ENCODE measurements at places on chromosomes 2 and 18.

- peak within 1 kb of the TSS; percentile 41 for H3K4me3 ChIP-seq
- H3K4me1 ChIP-seq = peaks cover 7% of the 10 kb centered on the region
These were observed at the start of gene CIDEA for GRCh38 chr18:12254136-12254819. Gene CIDEA (plus strand): TSS chr18:12254361. CDS start chr18:12254384, 23 bp downstream.

DNA sequence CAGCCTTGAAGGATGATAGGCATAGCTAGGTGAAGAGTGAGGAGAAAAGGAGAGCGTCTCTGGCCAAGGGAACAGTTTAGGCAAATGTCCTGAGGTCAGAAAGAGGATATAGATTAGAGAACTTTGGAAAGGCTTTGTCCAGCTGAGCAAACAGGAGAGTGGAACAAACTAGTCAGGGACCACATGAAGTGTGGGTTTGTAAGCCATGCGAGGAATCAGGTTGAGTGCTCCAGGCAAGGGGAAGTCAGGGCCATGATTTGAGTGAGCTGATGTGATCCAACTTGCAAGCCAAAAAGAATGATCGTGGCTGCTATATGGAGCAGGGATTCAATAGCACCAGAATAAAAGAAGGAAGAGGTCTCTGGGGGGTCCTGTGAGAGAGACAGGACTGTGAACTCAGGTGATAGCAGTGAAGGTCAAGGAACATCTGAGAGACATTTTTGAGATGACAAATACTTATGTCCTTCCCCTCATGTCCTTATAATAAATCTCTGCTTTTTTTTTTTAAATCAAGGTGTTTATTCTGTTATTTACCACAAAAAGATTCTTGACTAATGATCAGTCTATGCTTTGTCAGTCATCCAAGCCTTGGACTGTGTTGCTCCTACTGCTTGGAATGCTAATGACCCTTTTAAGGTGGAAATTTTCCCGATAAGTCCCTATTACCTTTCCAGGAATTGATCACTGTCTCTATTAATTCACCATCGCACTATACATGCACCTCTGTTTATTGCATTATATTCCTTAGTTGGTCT is 472.6 kb downstream of the TXNL1 start:
- H3K4me3 ChIP-seq = no peak overlapping the region
- no peaks in the 10 kb centered on the region for H3K36me3 ChIP-seq
- H3K4me1 ChIP-seq = no peaks in the 10 kb centered on the region
- H3K27ac ChIP-seq = no peak overlapping the region

- peak overlapping the region; percentile 94 for H3K27ac ChIP-seq
- H3K27me3 ChIP-seq = no peaks in the 10 kb centered on the region
- H3K36me3 ChIP-seq = no peaks in the 10 kb centered on the region
- H3K4me3 ChIP-seq = peak overlapping the region; percentile 84
- no peaks in the 10 kb centered on the region for H3K4me1 ChIP-seq
- peak; percentile 57 for DNase-seq
These were observed 674 bp downstream of the PTPN4 start for GRCh38 chr2:119760237-119760955.

DNA sequence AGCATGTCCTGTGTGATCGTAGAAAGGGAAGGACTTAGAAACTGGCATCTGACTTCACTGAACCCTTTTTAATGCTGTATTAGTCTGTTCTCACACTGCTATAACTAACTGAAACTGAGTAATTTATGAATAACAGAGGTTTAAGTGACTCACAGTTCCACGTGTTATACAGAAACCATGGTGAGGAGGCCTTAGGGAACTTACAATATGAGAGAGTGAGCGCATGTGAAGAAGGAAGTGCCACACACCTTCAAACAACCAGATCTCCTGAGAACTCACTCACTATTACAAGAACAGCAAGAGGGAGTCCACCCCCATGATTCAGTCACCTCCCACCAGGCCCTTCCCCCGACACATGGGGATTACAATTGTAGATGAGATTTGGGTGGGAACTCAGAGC is 811.3 kb downstream of the CPS1 start:
- no peaks in the 10 kb centered on the region for H3K36me3 ChIP-seq
- no peak overlapping the region for H3K27ac ChIP-seq
- no peaks in the 10 kb centered on the region for H3K27me3 ChIP-seq
- no peak for DNase-seq
- H3K4me3 ChIP-seq = no peak overlapping the region

GRCh38 chr2:225678792-225679191 is 279.3 kb downstream of the NYAP2 start:
- H3K4me1 ChIP-seq = no peaks in the 10 kb centered on the region
- no peak overlapping the region for H3K27ac ChIP-seq
- no peak for DNase-seq
- no peaks in the 10 kb centered on the region for H3K27me3 ChIP-seq
- H3K36me3 ChIP-seq = no peaks in the 10 kb centered on the region

- H3K27ac ChIP-seq = no peak overlapping the region
- H3K36me3 ChIP-seq = no peaks in the 10 kb centered on the region
- no peaks in the 10 kb centered on the region for H3K4me1 ChIP-seq
- DNase-seq = no peak
- H3K27me3 ChIP-seq = no peaks in the 10 kb centered on the region
- no peak overlapping the region for H3K4me3 ChIP-seq
These were observed 13.4 kb downstream of the NIFK start for GRCh38 chr2:121723316-121723715.

- no peaks in the 10 kb centered on the region for H3K4me1 ChIP-seq
- no peaks in the 10 kb centered on the region for H3K36me3 ChIP-seq
- no peak overlapping the region for H3K4me3 ChIP-seq
- DNase-seq = no peak
These were observed 927.6 kb downstream of the TSN start for GRCh38 chr2:122683018-122683417.

DNA sequence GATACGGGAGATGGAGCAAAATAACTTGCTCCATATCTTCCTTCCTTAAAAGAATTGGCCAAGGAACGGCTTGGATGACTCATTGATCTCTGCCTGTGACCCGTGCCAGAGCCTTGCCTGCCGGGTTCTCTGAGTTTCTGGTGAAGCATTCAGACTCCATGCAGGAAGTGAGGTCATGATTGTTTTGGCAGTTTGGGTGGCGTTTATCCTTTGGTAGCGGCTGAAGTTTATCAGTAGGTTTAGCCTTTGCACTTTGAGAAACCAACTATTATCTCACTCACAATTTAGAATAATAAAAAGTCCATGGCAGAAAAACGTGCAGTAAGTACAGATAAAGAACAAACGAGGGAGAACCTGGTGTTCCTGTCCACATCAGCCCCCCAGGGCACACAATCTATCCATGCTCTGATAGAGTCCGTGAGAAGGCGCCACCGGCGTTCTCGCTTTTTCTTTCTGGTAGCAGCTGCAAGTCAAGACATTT is 15.0 kb upstream of the CTAGE1 start:
- H3K27me3 ChIP-seq = no peaks in the 10 kb centered on the region
- H3K27ac ChIP-seq = peak overlapping the region; percentile 39
- H3K36me3 ChIP-seq = no peaks in the 10 kb centered on the region
- DNase-seq = peak; percentile 53
- H3K4me3 ChIP-seq = no peak overlapping the region
- H3K4me1 ChIP-seq = no peaks in the 10 kb centered on the region

GRCh38 chr2:230267059-230267458 is 41.5 kb downstream of the SP140 start:
- H3K4me1 ChIP-seq = no peaks in the 10 kb centered on the region
- H3K4me3 ChIP-seq = no peak overlapping the region
- H3K27ac ChIP-seq = no peak overlapping the region
- H3K27me3 ChIP-seq = no peaks in the 10 kb centered on the region

GRCh38 chr18:8373486-8373885 is 235.8 kb upstream of the RAB12 start:
- no peaks in the 10 kb centered on the region for H3K27me3 ChIP-seq
- no peak overlapping the region for H3K27ac ChIP-seq
- no peak for DNase-seq
- no peaks in the 10 kb centered on the region for H3K36me3 ChIP-seq
- no peaks in the 10 kb centered on the region for H3K4me1 ChIP-seq

- peaks cover 3% of the 10 kb centered on the region for H3K36me3 ChIP-seq
- no peaks in the 10 kb centered on the region for H3K4me1 ChIP-seq
- H3K27me3 ChIP-seq = no peaks in the 10 kb centered on the region
- no peak overlapping the region for H3K27ac ChIP-seq
- no peak for DNase-seq
These were observed 684.0 kb downstream of the DSC3 start for GRCh38 chr18:30358555-30358954.

- no peaks in the 10 kb centered on the region for H3K36me3 ChIP-seq
- H3K4me3 ChIP-seq = peak overlapping the region; percentile 100
- peak; percentile 83 for DNase-seq
- H3K27ac ChIP-seq = peak overlapping the region; percentile 100
- no peaks in the 10 kb centered on the region for H3K27me3 ChIP-seq
These were observed 1.9 kb downstream of the PTMA start for GRCh38 chr2:231709981-231710798.

DNA sequence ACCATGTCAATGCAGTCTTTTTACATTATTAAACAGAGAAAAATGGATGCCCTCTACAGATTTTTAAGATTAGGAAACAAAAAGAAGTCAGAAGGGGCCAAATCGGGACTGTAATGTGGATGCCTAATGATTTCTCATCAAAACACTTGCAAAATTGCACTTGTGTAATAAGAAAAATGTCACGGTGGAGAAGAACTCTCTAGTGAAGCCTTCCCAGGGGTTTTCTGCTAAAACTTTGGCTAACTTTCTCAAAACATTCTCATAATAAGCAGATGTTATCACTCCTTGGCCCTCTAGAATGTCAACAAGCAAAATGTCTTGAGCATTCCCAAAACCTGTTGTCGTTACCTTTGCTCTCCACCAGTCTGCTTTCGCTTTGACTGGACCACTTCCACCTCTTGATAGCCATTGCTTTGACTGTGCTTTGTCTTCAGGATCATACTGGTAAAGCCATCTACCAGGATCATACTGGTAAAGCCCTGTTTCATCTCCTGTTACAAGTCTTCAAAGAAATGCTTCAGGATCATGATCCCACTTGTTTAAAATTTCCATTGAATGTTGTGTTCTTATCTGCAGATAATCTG is 226.8 kb downstream of the TNS1 start:
- H3K36me3 ChIP-seq = no peaks in the 10 kb centered on the region
- DNase-seq = no peak
- H3K4me3 ChIP-seq = no peak overlapping the region
- no peaks in the 10 kb centered on the region for H3K4me1 ChIP-seq
- H3K27me3 ChIP-seq = no peaks in the 10 kb centered on the region
- H3K27ac ChIP-seq = no peak overlapping the region

DNA sequence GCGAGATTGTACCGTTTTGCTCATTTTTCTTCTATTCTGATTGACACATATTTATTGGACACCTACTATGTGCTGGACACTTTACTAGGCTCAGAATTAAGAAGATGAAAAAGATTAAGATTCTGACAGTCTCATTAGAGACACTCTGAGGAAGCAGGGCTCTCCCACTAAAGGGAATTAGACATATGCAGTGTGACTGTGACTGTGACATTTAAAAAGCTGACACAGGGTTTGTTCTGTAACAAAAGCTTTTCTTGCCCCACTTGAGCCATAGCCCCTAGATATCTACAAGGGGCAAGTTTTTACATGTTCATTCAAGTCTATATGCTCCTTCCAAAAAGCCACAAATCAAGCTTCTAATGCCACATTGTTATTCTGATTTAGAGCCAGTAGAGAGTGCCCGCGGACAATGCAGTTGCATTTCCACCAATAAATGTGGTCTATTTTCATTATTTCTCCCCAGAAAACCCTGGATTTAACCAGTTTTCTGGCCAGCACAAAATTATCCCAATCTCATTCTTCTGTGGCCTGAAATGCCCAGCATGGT is 9.8 kb downstream of the ARHGAP25 start:
- no peaks in the 10 kb centered on the region for H3K27me3 ChIP-seq
- no peaks in the 10 kb centered on the region for H3K4me1 ChIP-seq
- DNase-seq = no peak
- no peak overlapping the region for H3K4me3 ChIP-seq
- H3K36me3 ChIP-seq = no peaks in the 10 kb centered on the region
- no peak overlapping the region for H3K27ac ChIP-seq
